ENCODE measurements at places on chromosomes 5 and 9. TPM values are rescaled to one million over a fixed set of nuclear protein-coding genes. Genes with fewer than 3 reads are reported as not detected.

- peak; percentile 70 for DNase-seq
These were observed 13.7 kb downstream of the IER5L start for GRCh38 chr9:129164246-129164930.

- no peak for DNase-seq
These were observed 243.3 kb upstream of the VLDLR start for GRCh38 chr9:2378266-2378665.

DNA sequence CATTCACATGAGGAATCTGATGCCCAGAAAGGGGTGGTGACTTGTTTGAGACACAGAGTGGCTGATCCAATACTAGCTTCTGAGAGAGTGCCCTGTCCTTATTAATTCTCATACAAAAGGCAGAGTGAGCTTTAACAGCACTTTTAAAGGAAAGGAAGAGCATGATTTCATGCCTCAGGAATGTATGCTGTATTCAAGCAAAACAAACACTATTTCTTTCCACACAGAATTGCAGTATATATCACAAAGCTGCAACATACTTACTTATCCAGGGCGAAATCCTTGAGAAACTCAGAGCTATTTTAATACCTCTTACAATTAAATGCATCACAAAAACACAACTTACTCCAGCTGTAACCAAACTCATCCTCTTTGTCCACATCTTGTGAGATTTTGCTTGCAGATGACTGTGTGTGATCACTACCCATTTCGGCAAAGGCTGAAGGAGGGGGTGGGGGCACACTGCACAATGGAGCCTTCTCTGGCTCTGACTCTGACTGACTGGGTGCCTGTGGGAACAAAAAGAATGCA, 139.8 kb downstream of the MPDZ start:
- no peak for DNase-seq

Gene TENT4A
- total RNA-seq = 14.8 TPM

GRCh38 chr9:133106511-133107244, 14.4 kb downstream of the RALGDS start:
- peak; percentile 15 for DNase-seq

- no peak for DNase-seq
These were observed 97.3 kb upstream of the DAP start for GRCh38 chr5:10858307-10858706.

GRCh38 chr5:134462761-134463160, 51.1 kb upstream of the CDKN2AIPNL start:
- no peak for DNase-seq

GRCh38 chr5:169258372-169259000, 42.5 kb downstream of the SLIT3 start:
- DNase-seq = no peak

DNA sequence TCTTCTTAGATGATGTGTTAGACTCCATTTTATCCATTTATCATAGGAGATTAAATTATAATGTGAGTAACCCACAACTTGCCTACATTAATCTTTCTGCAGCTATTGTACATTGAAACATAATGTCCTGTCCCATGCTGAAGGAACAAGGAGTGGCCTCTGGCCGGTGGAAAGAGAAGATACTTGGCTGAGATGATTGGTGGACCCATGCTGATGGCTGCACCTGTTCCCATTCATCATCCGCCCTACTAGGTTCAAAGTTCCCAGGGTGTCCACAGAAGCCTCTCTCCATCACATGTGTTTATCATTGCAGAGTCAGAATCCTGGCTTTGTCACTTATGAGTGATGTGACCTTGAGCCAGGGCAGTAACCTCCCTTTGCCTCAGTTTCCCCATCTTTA, 24.7 kb downstream of the FBXL7 start:
- no peak for DNase-seq

All from left cardiac atrium (tissue), 4 donors.